Activated T-cell treated with anti-CD3 and anti-CD28 coated beads, Interleukin-2, amount 50 U/mL, for 72 hours (primary cell): ENCODE measurements at places on chromosomes 6 and 20.
A peak's percentile ranks its signal among the peaks of the same experiment; 100 is the strongest.

DNA sequence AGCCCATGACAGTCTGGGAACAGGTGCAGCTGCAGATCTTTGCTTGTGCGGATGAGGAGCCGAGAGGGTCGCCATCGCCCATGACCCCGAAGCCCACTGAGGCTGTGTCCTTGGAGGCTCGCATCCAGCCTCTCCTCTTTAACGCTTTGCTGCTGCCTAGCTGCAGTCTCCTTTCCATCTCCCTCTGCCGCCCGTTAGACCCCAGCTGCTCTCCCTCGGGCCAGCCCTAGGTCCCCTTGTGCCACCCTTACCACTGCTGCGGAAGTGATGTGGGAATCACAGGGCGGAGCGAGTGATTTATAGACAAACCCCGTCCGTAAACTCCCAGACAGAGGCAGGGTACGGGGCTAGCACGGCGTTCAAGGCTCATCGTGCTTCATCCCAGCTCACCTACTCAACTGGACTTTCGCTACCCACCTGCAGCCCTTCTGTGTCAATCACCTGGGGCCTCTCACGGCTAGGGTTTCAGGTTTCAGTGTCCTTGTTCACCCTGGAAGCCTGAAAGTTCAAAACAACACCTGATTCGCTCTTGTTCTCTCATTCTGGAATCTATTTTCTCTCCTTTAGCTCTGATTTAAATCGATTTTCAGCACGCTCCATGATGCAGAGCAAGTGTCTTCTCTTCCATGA lies 76.1 kb downstream of the PAX1 start:
- H3K4me1 ChIP-seq = no peaks in the 10 kb centered on the region
- no peaks in the 10 kb centered on the region for H3K27me3 ChIP-seq
- no peaks in the 10 kb centered on the region for H3K36me3 ChIP-seq
- no peak for DNase-seq
- no peak overlapping the region for H3K27ac ChIP-seq

DNA sequence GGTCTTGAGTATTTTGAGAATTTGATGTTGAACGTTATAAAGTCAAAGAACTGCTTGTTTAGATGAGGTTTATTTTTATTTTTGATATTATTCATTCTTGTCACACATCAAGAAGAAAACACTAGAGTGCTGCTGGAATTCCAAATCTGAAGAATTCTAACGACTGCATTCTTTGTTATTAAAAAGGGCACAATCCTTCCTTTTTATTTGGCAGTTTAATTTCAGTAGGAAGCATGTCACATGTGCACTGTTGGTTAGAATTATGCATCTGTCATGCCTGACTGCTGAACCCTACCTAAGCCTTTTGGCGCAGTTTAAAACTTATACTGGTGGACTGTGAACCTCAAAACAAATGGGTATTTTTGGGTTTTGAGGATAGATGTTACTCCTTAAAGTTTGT lies 4.0 kb downstream of the ID4 start:
- no peak overlapping the region for H3K27ac ChIP-seq
- H3K36me3 ChIP-seq = peaks cover 2% of the 10 kb centered on the region
- peaks cover 52% of the 10 kb centered on the region for H3K27me3 ChIP-seq
- no peaks in the 10 kb centered on the region for H3K4me1 ChIP-seq
- no peak overlapping the region for H3K4me3 ChIP-seq

GRCh38 chr6:46437671-46438221 lies 53.5 kb downstream of the RCAN2 start:
- no peak for DNase-seq
- H3K36me3 ChIP-seq = no peaks in the 10 kb centered on the region
- H3K27ac ChIP-seq = no peak overlapping the region
- no peak overlapping the region for H3K4me3 ChIP-seq

DNA sequence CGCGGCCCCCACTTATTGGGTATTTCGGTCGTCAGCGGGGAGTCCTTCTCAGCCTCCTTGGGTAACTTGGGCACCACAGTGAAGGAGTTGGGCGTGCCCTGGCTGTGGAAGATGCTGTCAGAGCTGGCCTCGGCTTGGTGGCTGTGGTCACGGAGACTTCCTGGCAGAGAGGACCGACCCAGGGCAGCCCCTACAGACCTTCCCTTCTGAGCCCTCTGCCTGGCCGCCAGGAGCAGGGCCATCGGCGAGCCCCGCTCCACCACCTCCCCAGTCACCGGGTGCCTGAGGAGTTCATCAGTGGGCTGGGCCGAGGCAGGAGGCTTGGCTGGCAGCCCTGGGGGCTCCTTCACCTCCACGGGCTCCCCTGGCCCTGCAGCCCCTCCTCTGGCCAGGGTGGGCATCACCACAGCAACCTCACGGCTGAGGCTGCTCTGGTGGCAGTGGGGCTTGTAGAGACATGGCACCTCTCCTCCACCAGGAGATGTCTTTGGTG lies 37.2 kb downstream of the C6orf132 start:
- no peaks in the 10 kb centered on the region for H3K36me3 ChIP-seq
- H3K27me3 ChIP-seq = no peaks in the 10 kb centered on the region
- H3K4me1 ChIP-seq = peaks cover 35% of the 10 kb centered on the region
- no peak overlapping the region for H3K27ac ChIP-seq
- DNase-seq = no peak
- peak overlapping the region; percentile 86 for H3K4me3 ChIP-seq

GRCh38 chr6:85015396-85015990 lies 251.1 kb upstream of the TBX18 start:
- H3K27ac ChIP-seq = no peak overlapping the region
- no peaks in the 10 kb centered on the region for H3K4me1 ChIP-seq
- H3K36me3 ChIP-seq = no peaks in the 10 kb centered on the region
- peaks cover 6% of the 10 kb centered on the region for H3K27me3 ChIP-seq

GRCh38 chr6:19142275-19142674 lies 694.9 kb upstream of the ID4 start:
- no peaks in the 10 kb centered on the region for H3K27me3 ChIP-seq
- no peaks in the 10 kb centered on the region for H3K36me3 ChIP-seq
- H3K4me3 ChIP-seq = no peak overlapping the region
- H3K4me1 ChIP-seq = no peaks in the 10 kb centered on the region
- DNase-seq = no peak

GRCh38 chr6:128806261-128806660 lies 76.7 kb upstream of the LAMA2 start:
- H3K27me3 ChIP-seq = peaks cover 6% of the 10 kb centered on the region
- H3K27ac ChIP-seq = no peak overlapping the region
- H3K4me3 ChIP-seq = no peak overlapping the region
- no peaks in the 10 kb centered on the region for H3K4me1 ChIP-seq
- no peak for DNase-seq

DNA sequence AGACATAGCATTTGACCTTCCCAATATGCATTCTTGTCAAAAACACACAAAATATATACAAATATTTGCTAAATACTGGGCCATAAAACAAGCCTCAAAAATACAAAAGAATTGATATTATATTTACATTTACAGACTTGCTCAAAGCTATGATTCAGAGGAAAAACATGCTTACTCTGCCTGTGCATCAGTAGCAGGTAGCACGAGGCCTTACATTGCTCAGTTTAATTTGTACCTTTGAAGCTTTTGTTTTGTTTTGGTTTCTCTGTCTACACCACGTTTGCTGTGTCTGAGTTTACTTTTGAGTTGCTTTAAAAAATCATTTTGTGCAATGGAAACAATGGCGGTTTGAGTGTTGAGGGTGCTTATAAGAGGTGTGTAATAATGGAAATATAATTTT lies 99.3 kb downstream of the PHF3 start:
- no peaks in the 10 kb centered on the region for H3K4me1 ChIP-seq

DNA sequence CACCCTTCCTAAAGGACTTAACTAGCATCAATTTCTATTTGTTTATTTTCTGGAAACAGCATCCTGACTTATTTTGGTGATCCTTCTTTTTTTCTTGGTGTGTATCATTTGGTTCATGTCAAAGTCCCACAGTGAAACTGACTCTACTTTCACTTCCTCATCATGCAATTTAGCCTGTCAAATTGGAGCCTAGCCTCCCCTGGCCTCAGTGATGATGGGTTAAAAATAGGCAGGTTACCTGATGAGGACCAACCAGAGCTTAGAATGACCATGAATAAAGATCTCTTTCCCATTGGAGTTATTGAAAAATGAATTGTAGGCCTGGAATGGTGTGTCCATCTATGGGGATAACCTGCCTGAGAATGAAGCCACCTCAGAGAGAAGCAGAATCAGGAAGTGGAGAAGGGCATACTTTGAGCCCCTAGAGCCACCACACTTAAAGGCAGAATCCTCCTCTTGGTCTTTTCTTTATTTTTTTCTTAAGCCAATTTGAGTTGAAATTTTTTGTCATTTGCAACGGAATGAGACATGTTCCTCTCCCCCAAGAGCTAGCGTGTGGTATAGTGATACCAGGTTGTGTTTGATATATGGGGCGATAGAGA lies 105.6 kb downstream of the BTBD3 start:
- H3K27ac ChIP-seq = no peak overlapping the region
- no peaks in the 10 kb centered on the region for H3K36me3 ChIP-seq
- no peaks in the 10 kb centered on the region for H3K27me3 ChIP-seq
- H3K4me3 ChIP-seq = no peak overlapping the region
- no peak for DNase-seq

- H3K27ac ChIP-seq = no peak overlapping the region
- peaks cover 3% of the 10 kb centered on the region for H3K27me3 ChIP-seq
- H3K4me3 ChIP-seq = no peak overlapping the region
- DNase-seq = no peak
- H3K36me3 ChIP-seq = no peaks in the 10 kb centered on the region
- no peaks in the 10 kb centered on the region for H3K4me1 ChIP-seq
Measured at GRCh38 chr6:2194643-2195042, 50.8 kb downstream of the GMDS start.

DNA sequence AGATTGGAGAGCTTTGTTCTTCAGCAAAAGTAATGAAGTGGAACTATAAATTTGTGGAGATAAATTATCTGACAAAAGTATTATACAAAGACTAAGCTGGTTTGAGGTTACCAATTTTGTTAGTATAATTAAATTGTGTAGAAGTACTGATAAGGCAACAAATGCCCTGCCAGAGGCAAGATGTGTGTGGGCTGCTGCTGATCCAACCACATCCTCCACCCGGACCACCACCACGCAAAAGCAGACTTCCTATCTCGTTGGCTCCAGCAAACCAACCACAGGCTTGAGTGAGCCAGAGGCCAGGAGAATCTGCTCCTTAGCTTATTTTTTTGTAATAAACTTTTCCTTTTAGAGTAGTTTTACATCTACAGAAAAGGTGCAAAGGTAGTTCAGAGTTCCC lies 1.1 kb upstream of the MYLK4 start:
- H3K27me3 ChIP-seq = peaks cover 44% of the 10 kb centered on the region
- DNase-seq = no peak

DNA sequence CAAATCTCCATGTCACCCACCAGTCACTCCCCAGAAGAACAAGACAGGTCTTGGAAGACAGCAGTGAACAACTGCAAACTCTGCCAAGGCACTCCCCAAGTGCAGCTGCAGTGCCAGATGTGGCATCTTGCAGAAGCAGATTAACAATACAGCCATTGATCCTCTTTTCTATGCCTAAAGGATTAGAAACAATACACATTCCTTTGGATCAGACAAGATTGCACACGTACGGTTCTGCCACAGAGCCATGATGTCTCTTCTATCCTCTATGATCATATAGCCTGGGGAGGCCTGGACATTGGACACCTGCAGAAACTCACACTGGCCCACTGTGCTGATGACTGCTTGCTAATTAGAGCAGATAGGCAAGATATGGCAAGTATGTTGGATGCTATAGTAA lies 155.9 kb downstream of the MYLK4 start:
- H3K4me1 ChIP-seq = no peaks in the 10 kb centered on the region
- no peak overlapping the region for H3K27ac ChIP-seq
- peaks cover 13% of the 10 kb centered on the region for H3K27me3 ChIP-seq
- H3K36me3 ChIP-seq = no peaks in the 10 kb centered on the region
- H3K4me3 ChIP-seq = no peak overlapping the region
- no peak for DNase-seq

DNA sequence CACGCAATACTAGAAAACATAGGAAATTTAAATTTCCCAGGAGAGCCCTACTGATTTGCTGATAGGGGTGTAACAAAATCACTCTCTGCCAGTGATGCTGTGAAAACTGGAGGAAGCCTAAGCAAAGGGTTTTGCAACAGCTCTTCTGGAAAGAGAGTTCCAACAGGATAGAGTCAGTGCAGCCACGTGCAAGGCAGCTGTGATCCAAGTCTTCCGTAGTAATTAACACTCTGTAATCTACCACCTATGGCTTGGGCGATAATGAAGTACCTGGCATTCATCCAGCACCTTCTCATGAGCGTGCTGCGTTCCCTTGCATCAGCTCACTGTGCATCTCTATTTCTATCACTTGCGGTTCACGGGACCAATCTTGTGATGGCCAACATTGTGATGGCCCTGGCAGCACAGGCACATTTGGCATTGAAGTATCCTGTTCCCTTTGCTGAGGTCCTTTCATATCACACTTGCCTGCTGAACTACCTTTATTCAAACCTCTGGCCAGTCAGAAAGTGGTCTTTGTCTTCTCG lies 48.2 kb downstream of the IRF4 start:
- H3K27ac ChIP-seq = no peak overlapping the region
- peaks cover 7% of the 10 kb centered on the region for H3K27me3 ChIP-seq
- peaks cover 26% of the 10 kb centered on the region for H3K4me1 ChIP-seq
- H3K4me3 ChIP-seq = no peak overlapping the region

DNA sequence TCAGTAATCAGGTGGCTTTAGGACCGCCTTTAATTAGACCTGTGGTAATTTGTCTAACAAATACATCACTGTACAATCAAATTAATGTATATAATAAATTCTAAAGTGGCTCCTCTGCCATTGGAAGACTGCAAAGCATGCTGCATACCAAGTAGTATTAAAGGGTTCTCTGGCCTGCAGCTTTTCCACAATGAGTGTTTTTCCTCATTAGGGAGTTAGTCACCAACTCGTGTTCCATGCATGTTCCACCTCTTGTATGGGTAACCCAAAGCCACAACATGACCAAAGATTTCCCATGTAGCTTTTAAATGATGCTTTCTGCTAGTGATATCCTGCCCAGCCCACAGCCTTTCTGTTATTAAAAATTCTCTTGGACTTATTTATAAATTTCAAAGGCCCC lies 218.7 kb downstream of the FUT9 start:
- DNase-seq = no peak
- H3K27me3 ChIP-seq = no peaks in the 10 kb centered on the region
- no peaks in the 10 kb centered on the region for H3K4me1 ChIP-seq
- H3K4me3 ChIP-seq = no peak overlapping the region

DNA sequence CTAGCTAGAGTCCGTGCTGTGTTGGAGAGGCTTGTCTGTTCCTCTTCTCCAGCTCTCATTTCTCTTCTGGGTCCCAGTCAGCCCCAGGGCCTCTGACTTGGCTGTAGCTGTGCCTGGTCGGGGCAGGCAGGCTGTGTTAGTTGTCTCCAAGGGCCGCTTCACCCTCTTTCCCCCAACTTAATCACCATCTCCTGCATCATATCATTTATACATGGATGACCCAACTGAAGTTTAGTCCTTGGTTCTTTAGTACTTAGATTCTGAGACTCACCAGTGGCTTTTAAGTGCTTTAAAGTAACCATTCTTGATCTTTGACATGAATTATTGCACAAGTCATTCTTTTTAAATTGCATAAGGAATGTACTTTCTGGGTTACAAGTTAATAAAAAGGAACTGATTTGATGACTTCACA lies 127.3 kb downstream of the RTN4IP1 start:
- H3K27me3 ChIP-seq = peaks cover 8% of the 10 kb centered on the region
- no peak overlapping the region for H3K4me3 ChIP-seq
- H3K27ac ChIP-seq = no peak overlapping the region
- H3K36me3 ChIP-seq = no peaks in the 10 kb centered on the region
- no peak for DNase-seq
